ENCODE measurements at places on chromosomes 16 and 17. TPM values are rescaled to one million over a fixed set of nuclear protein-coding genes. Genes with fewer than 3 reads are reported as not detected.

The COG4 gene
- 69.7 TPM for total RNA-seq

The IL17C gene
- total RNA-seq = not detected

The KRT20 gene
- total RNA-seq = not detected

The KAT2A gene
- total RNA-seq = 38.6 TPM

The CD79B gene
- 11.4 TPM for total RNA-seq

The PRSS22 gene
- 30.8 TPM for total RNA-seq
